ENCODE measurements at places on chromosomes 6 and 20. TPM values are rescaled to one million over a fixed set of nuclear protein-coding genes. Genes with fewer than 3 reads are reported as not detected.

Gene MPIG6B
- not detected for total RNA-seq

DNA sequence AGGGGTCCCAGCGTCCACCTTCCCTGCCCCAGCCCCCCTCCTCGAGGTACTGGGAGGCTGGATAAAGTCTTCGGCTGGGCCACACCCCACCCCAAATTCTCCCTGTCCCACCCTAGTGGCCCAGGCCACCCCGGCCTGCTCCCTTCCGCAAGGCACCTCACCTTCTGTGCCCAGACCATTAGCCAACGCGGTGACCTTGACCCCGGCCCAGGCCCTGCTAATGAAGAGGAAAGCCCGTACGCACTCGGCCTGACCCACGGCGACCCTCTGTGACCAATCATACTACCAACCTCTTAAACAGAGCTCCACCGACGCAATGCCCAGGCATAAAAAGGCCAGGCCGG is 182 bp upstream of the OXT start:
- no peak overlapping the region for H3K27ac ChIP-seq
- H3K27me3 ChIP-seq, result peaks cover 31% of the 10 kb centered on the region
- H3K36me3 ChIP-seq, result no peaks in the 10 kb centered on the region
- peak overlapping the region; percentile 50 for H3K4me3 ChIP-seq

DNA sequence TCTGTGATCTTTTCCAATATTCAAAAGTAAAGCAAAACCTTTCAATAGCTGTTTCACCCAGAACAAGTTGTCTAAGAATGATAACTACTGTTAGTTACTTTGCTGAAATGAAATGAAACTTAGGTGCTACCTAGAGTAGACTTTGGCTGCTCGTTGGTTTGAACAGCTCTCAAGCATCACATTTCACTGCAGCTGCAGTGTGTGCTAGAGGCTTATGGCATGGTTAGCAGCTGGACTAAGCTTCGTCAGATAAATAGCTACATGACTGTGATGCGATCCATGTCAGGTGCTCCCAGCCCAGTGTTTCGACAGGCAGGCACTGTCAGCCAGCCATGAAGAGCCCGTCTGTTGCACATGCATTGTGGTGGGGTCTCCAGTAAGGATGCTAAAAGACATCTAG is 201.1 kb downstream of the TFAP2B start:
- no peak for DNase-seq
- no peaks in the 10 kb centered on the region for H3K36me3 ChIP-seq
- no peak overlapping the region for H3K27ac ChIP-seq
- H3K4me3 ChIP-seq, result no peak overlapping the region
- H3K4me1 ChIP-seq, result no peaks in the 10 kb centered on the region
- no peaks in the 10 kb centered on the region for H3K27me3 ChIP-seq

Gene SPDEF
- total RNA-seq, result 9.0 TPM

DNA sequence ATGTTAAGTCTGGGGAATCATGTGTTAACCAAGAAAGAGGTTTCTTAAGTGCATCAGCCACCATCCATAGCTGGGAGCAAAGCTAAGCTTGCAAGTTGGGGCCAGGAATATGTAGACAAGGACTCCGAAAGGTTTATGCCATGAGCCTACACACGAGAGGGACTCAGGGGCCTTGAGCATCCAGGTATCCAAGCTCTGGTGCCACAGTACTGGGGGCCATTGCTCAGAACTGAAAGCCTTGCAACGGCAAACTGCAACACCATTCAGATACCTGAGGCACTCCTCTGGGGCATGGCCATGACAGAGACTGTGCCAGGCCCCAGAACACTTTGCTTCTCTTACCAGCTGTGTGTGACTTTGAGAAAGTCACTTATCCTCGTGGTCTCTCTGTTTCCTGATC is 27.6 kb downstream of the PRND start:
- no peak overlapping the region for H3K27ac ChIP-seq
- H3K4me1 ChIP-seq, result no peaks in the 10 kb centered on the region
- no peak overlapping the region for H3K4me3 ChIP-seq
- DNase-seq, result no peak
- no peaks in the 10 kb centered on the region for H3K27me3 ChIP-seq
- H3K36me3 ChIP-seq, result no peaks in the 10 kb centered on the region

- no peak for DNase-seq
- no peaks in the 10 kb centered on the region for H3K36me3 ChIP-seq
- no peak overlapping the region for H3K27ac ChIP-seq
- H3K4me1 ChIP-seq, result no peaks in the 10 kb centered on the region
- H3K27me3 ChIP-seq, result no peaks in the 10 kb centered on the region
These were observed 397.5 kb downstream of the HDGFL1 start for GRCh38 chr6:22966691-22967422.

Gene OR2J3
- total RNA-seq, result not detected

DNA sequence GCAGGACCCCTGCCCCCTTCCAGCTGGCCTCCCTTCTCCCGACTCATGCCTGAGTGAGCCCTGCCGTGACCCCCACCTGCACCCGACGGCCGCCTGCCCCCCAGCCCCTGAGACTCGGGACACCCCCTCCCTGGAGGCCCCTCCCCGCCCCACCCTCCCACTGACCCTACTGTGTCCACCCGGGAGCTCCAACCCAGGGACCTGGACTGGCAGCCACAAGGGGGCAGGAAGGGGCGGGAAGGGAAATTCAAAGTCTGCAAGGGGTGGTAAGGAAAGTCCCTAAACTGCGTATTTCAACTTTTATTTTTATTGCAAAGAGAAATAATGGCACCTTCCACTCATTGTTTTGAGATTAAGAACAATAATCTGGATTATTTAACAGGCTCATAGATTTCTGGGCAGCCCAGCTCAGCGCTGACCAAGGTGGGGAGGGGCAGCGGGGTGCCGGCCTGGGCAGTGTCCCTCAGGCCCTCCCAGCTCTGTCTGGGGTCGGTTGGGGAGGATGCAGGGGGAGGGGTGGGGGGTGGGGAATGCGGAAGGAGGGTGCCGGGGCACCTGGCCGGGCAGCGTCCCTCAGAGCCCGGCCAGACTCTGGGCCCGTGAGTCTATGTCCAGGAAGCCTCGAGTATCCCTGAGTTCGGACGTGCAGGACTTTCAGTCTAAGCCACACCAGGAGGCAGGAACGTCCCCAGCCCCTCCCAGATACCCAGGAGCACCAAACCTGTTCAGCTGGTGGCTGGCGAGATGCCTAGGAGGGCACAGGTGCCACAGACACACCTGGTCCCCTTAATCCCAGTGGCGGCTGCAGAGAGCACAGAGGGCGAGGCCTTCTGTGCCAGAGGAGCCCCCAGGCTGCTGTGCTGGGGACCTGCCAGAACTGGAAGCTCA is 1.3 kb upstream of the PTK6 start:
- H3K4me1 ChIP-seq, result peaks cover 48% of the 10 kb centered on the region
- no peaks in the 10 kb centered on the region for H3K36me3 ChIP-seq
- H3K4me3 ChIP-seq, result peak overlapping the region; percentile 10

GRCh38 chr6:116564311-116564710 is 7.0 kb upstream of the RWDD1 start:
- H3K36me3 ChIP-seq, result no peaks in the 10 kb centered on the region
- no peak overlapping the region for H3K4me3 ChIP-seq
- no peaks in the 10 kb centered on the region for H3K4me1 ChIP-seq
- no peak for DNase-seq

Gene OR10C1
- not detected for total RNA-seq

DNA sequence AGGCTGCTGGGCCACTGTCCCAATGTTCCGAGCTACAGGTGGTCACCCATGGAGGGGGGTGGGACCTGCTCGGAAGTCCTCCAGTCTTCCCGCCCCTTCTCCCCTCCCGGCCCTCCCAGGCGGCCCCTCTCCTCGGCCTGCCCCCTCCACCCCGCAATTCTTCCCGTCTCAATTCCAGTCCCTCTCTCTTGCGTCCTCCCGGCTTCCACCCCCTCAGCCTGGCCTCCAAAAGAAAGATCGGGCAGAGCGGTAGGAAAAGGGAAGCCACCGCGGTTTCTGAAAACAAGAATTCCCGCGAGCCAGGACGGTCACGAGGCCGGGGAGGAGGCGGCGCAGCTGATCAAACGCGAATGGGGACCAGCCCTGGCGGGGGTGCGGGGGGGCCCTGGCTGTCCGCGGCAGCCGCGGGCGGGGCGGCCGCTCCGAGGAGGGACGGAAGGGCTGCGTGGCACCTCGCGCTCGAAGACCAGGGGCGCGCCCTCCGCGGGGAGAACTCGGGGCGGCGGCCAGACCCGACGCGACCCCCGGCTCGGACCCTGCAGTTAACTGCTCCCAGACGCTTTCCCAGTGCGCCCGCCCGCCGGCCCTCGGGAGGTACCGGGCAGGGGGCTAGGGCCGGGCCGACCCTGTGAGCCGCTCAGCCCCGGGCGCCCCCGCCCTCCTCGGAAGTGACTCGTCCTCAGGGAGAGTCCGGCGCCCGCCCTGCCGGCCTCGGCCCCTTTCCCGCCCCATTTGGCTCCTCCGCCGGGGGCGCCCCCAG is 1.0 kb downstream of the PXDC1 start:
- peak overlapping the region; percentile 57 for H3K4me3 ChIP-seq
- DNase-seq, result peak; percentile 83

DNA sequence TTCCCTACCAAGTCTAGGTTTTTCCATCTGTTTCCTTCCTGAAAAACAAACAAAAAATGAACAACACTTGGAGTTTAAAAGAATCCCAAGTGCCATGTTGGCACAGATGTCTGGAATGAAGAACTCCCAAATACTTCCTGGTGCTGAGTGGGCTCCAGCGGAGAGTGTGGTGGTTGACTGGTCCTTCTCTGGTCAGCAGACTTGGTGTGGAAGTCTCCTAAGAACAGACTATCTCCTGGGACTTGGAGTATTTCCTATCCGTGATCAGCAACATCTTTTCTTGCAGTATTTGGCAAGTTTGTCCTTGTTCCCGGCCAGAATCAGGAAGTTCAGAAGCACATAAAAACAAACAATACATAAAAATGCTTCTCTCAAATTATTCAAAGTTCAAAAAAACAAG is 154.1 kb downstream of the MTFR2 start:
- H3K36me3 ChIP-seq, result no peaks in the 10 kb centered on the region
- no peak overlapping the region for H3K27ac ChIP-seq
- H3K4me3 ChIP-seq, result no peak overlapping the region
- H3K27me3 ChIP-seq, result no peaks in the 10 kb centered on the region
- no peak for DNase-seq

- no peak overlapping the region for H3K27ac ChIP-seq
- no peaks in the 10 kb centered on the region for H3K36me3 ChIP-seq
- H3K4me1 ChIP-seq, result no peaks in the 10 kb centered on the region
- no peak for DNase-seq
- no peaks in the 10 kb centered on the region for H3K27me3 ChIP-seq
- no peak overlapping the region for H3K4me3 ChIP-seq
These were observed 50.7 kb downstream of the ADAT2 start for GRCh38 chr6:143399775-143400174.

DNA sequence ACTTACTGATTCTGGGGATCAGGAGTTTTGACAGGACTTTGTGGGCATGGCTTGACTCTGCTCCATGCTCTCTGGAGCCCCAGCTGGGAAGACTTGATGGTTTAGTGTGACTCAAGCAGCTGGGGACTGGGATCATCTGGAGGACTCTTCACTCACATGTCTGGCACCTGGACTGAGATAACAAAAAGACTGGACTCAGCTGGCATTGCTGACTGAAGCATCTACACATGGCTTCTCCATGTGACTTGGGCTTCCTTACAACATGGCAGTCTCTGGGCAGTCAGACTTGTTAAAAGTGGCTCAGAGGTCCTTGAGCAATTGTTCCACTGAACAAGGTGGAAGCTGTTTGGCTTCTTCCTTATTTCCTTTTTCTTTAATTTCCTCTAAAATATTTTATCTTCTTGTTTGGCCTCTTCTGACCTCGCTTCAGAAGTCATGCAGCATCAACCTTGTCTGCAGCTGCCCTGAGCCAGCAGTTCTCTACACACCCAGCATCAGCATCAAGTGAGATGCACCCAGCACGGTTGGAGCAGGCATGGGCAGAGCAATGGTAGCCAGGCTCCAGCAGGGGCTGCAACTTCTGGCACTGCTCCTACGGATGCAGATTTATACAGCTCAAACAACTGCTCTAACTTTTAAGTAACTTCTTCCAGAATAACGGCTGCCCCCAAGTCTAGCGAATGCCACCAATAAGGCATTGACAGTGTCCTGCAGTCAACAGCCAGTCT is 5.6 kb upstream of the HM13 start:
- H3K27me3 ChIP-seq, result no peaks in the 10 kb centered on the region
- no peak overlapping the region for H3K4me3 ChIP-seq
- DNase-seq, result no peak
- no peak overlapping the region for H3K27ac ChIP-seq
- no peaks in the 10 kb centered on the region for H3K4me1 ChIP-seq

- H3K27ac ChIP-seq, result no peak overlapping the region
- peaks cover 38% of the 10 kb centered on the region for H3K36me3 ChIP-seq
- no peak overlapping the region for H3K4me3 ChIP-seq
- no peaks in the 10 kb centered on the region for H3K4me1 ChIP-seq
- no peaks in the 10 kb centered on the region for H3K27me3 ChIP-seq
- DNase-seq, result no peak
These were observed 89.7 kb upstream of the EMILIN3 start for GRCh38 chr20:41456351-41456750.

DNA sequence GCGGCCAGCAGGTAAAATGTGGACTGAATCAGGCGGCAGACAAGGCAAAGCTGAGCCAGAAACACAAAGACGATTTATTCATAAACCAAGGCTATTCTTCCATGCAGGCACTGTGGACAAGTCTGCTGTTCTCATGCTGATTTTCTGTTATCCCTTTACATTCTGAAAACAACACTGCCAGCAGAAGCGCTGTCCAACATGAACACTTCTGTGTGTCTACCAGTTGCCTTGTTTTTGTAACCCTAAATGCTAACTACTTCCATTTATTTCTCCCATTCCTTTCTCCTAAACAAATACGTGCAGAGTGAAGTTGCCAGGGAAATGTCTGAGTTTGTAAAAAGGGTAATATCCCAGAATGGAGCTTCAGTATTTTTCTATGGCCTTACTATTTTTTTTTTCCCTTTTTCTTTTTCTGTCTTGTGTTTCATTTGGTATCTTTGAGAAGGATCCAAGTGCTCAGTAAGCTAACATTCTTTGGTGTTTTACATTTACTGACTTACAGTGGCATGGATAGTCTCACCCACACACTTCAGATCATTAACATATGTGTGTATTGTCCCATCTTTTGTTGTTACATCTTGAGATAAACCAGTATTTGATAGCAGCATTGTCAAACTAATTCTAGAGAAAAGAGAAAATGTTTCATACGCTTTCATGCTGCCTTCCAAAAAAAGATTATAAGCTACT is 1308.9 kb upstream of the MAP3K7 start:
- no peaks in the 10 kb centered on the region for H3K36me3 ChIP-seq
- H3K27me3 ChIP-seq, result no peaks in the 10 kb centered on the region
- no peak for DNase-seq
- no peak overlapping the region for H3K27ac ChIP-seq
- H3K4me3 ChIP-seq, result no peak overlapping the region
- no peaks in the 10 kb centered on the region for H3K4me1 ChIP-seq

GRCh38 chr6:41455818-41456217 is 90.4 kb upstream of the FOXP4 start:
- peak overlapping the region; percentile 77 for H3K27ac ChIP-seq
- no peaks in the 10 kb centered on the region for H3K27me3 ChIP-seq
- DNase-seq, result no peak
- H3K4me1 ChIP-seq, result peaks cover 29% of the 10 kb centered on the region
- no peaks in the 10 kb centered on the region for H3K36me3 ChIP-seq
- no peak overlapping the region for H3K4me3 ChIP-seq
